ENCODE measurements at places on chromosomes 16 and 17.

GRCh38 chr16:35510701-35511100 lies 2051.3 kb downstream of the TP53TG3F start:
- no peaks in the 10 kb centered on the region for H3K36me3 ChIP-seq

DNA sequence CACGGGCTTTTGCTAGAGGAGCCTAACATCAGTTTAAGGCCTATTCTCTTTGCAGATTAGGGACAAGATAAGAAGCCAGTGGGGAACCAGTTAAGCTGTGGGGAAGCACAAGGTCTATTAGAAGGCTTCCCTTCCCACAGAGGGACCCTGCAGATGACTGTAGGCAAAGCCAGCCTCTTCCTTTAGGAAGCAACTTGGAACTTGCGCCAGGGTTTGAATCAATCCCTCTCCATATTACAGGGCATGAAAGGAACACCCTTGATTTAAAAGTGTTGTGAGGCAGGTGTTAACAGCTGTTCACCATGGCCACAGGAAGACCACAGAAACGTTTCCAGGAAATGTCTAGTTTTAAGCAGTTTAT lies 77.3 kb downstream of the RPTOR start:
- no peaks in the 10 kb centered on the region for H3K27me3 ChIP-seq
- H3K4me3 ChIP-seq = peak overlapping the region; percentile 33
- H3K4me1 ChIP-seq = peaks cover 47% of the 10 kb centered on the region
- no peak overlapping the region for H3K27ac ChIP-seq

- no peak for DNase-seq
- no peak overlapping the region for H3K27ac ChIP-seq
- H3K36me3 ChIP-seq = no peaks in the 10 kb centered on the region
- no peak overlapping the region for H3K4me3 ChIP-seq
Observed at GRCh38 chr16:13189250-13189649, 287.9 kb downstream of the SHISA9 start.

- no peak for DNase-seq
- H3K27ac ChIP-seq = no peak overlapping the region
- no peaks in the 10 kb centered on the region for H3K27me3 ChIP-seq
- no peak overlapping the region for H3K4me3 ChIP-seq
- H3K4me1 ChIP-seq = peaks cover 25% of the 10 kb centered on the region
Observed at GRCh38 chr17:39804839-39805238, 59.3 kb downstream of the IKZF3 start.
